Fibroblast of the aortic adventitia (primary cell): ENCODE measurements at places on chromosomes 7 and 10. TPM values are rescaled to one million over a fixed set of nuclear protein-coding genes. Genes with fewer than 3 reads are reported as not detected.
A peak's percentile ranks its signal among the peaks of the same experiment; 100 is the strongest.

DNA sequence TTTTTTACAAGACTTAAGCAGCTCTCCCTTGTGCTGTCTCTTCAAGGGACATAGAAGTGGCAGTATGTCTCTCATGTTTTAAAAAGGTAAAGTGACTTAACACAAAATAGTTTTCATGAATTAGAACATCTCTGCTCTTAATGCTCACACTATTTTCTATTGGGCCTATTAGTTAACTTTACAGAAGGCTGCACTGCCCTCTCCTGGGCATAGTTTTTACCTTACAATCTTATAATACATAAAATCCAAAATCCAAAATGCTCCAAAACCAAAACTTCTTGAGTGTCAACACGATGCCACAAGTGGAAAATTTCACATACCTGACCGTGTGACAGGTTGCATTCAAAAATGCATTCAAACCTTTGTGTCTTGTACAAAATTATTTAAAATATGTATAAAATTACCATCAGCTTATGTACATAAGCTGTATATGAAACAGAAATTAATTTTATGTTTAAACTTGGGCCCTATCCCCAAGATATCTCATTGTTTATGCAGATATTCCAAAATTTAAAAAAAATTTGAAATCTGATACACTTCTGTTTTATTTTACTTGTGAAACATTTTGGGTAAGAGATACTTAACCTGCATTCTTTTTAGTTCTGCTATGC is 25.8 kb downstream of the TES start:
- DNase-seq: peak; percentile 83

- no peak for DNase-seq
These were observed 41.8 kb upstream of the COL1A2 start for GRCh38 chr7:94352887-94353286.

The NPSR1 gene
- total RNA-seq: not detected in 2 replicates

The PAX4 gene
- total RNA-seq: not detected in 2 replicates

DNA sequence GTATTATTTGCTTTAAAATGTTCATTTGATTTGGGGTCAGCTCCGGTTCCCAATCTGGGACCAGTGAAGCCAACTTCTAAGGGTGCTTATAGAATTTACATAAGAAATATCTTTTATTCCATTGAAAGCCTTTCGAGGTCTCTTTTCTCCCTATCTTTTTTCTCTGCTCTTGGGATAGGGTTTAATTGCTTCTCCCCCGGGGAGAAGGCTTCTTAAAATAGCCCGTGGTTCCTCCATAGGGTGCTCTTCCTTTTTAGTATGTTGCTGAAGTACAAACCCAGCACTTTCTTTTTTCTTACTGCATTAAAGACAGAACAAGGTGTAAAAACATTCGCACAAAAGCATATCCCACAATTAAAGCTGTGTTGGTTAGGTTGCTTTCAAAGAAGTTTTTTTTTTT is 107.5 kb downstream of the POU6F2 start:
- no peak for DNase-seq

- DNase-seq: no peak
These were observed 95.2 kb downstream of the WDR37 start for GRCh38 chr10:1151076-1152033.

The HIBADH gene
- total RNA-seq: 58.1 and 126 TPM in 2 replicates

The TRIM74 gene
- total RNA-seq: not detected in 2 replicates

The FAM25C gene
- not detected in 2 replicates for total RNA-seq

DNA sequence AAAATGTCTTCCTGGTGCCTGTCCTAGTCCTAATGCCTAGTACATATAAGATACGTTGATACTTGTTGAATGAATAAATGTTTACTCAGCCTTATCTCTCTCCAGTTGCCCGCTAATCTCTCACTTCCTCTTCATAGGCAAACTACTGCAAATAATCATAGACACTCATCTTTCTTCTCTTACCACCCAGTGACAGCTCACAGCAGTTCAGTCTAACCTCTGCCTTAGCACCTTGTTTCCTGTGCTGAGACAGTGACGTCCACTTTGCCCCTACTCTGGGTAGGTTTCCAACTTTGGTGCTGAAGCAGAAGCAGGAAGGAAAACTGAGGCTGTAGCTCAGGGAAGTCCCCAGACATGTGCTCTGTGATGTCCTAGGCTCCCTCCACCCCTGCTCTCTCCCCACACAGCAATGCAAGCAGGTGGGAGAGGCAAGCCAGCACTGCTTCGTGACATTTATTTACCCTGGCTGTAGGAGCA is 45.5 kb upstream of the RHOBTB1 start:
- DNase-seq: no peak

- DNase-seq: peak; percentile 93
These were observed 171.4 kb downstream of the ST7 start for GRCh38 chr7:117124591-117125220.

The STEAP2 gene
- total RNA-seq: 16.0 and 28.4 TPM in 2 replicates

DNA sequence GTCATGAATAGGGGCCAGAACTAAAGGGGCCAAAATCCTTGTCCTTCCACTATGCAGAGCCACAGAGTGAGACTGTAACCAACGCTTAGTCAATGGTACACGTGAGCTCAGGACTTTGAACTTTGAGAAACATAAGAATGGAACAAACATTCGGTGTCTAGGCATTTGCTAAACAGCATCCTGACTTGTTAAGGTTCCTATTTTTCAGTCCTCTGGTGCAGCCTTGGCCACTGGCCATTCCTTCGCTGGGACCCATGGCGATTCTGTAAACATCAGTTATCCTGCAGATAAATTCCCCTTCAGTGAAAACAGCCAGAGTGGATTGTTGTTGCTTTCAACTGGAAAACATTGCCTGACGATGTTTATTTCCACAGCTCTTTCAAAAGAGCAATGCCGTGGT is 266.8 kb downstream of the SORCS1 start:
- DNase-seq: no peak

The FAM131B gene
- 3.2 and 4.0 TPM in 2 replicates for total RNA-seq

DNA sequence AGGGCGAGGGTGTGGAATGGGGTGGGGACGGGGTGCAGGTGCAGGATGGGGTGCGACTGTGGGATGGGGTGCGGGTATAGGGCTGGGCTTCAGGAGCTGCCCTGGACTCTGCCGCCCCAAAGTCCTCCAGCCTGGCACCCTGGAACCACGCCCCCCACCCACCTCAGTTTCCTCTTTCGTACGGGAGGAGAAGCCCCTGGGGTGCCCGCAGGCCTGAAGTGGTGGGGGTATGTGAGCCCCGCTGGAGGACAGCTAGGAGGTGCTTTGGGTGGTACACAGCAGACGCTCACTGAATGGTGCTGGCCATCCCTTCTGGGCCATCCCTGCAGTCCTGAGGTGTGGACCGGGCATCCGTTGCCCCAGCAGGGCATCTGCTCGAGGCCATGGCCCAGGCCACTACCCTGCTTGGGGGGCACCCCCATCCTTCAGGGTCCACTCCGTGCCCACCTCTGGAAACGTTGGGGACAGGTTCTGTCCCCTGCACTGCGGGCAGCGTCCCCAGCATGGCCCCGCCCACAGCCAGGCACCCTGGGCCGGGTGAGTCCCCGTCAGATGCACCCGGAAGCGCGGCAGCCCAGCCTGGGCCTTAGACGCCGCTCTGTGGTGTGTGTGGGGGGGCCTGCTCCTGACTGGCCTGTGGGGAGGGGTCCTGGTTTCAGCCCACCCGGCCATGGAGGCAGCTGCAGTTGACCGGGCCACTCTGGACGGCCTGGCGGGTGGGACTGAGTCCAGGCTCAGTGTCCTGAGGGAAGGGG is 41.6 kb downstream of the UNCX start:
- DNase-seq: no peak

The ZNF438 gene
- 2.9 and 8.0 TPM in 2 replicates for total RNA-seq

DNA sequence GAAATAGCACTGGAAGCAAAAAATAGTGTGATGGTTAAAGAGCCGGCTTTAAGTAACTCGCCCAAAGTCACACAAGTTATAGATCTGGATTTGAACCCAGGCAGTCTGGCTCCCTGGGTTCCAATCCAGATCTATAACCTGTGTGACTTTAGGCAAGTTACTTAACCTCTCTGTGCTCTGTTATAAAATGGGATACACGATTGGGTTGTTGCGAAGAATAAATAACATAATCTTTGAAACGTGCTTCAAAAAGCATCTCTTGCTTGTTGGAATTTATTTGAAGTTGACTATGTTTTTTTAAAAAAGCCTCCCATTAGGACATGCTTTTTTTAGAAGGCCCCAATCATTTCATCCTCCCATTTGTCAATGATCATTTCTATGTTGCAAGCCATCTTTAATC is 3.5 kb upstream of the LCOR start:
- DNase-seq: no peak

DNA sequence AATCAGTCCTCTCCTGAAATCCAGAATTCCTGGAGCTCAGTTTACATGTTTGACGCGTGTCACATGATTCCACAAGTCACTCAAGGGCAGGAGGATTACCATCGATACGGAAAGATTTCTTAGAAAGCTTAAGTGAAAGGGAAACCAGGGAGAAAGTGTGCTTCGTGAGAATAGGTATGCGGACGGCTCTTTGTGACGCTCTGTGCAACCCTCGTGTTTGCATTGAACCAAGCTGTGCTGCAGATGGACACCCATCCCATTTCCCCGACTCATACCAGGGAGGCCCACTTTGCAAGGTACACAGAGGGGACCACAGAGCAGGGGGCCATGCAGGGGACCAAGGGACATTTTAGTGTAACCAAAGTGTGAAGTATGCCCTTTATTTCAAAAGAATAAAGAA is 43.2 kb downstream of the IKZF1 start:
- no peak for DNase-seq

DNA sequence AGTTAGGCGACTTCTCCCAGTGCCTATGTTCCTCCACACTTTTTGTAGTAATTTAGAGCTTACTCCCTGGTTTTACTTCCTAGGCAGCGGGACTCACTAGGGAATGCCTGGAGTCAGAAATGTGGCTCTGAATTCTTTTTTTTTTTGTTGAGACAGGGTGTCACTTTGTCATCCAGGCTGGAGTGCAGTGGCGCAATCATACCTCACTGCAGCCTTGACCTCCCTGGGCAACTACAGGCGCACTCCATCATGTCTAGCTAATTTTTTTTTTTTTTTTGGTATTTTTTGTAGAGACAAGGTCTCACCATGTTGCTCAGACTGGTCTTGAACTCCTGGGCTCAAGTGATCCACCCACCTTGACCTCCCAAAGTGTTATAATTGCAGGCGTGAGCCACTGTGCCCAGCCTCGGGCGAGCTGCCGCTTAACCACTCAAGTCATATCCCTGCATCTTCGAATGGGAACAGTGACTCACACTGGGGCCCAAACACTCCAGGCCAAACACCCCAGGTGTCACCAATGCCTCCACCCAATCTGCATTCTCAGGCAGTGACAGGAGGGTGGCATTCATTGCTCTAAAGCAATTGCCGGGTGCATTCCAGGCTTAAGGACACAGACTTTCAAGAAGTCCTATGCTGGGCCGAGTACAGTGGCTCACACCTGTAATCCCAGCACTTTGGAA is 19.6 kb downstream of the RGS10 start:
- DNase-seq: no peak

The NEURL1 gene
- total RNA-seq: 0.27 TPM in 1 of 2 replicates, not detected in the other

DNA sequence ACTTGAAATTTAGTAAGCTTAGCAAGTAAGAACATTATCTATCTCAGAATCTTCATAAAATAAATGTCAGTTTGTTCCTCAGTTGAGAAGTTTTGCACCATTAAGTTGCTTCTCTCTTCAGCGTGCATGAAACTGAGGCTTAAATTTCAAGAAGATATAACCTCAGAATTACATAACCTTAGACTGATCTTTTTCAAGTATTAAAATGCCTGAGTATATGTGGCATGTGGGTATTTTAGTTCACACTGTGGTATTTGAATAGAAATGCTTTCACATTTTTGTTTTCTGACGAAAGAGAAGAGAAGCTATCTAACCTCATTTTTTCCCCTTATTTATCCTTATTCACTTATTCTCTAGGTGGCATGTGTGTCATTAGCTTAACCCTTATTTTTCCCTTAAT is 104.1 kb downstream of the PHF14 start:
- no peak for DNase-seq

GRCh38 chr10:32298075-32298812 is 48.7 kb downstream of the EPC1 start:
- peak; percentile 71 for DNase-seq

DNA sequence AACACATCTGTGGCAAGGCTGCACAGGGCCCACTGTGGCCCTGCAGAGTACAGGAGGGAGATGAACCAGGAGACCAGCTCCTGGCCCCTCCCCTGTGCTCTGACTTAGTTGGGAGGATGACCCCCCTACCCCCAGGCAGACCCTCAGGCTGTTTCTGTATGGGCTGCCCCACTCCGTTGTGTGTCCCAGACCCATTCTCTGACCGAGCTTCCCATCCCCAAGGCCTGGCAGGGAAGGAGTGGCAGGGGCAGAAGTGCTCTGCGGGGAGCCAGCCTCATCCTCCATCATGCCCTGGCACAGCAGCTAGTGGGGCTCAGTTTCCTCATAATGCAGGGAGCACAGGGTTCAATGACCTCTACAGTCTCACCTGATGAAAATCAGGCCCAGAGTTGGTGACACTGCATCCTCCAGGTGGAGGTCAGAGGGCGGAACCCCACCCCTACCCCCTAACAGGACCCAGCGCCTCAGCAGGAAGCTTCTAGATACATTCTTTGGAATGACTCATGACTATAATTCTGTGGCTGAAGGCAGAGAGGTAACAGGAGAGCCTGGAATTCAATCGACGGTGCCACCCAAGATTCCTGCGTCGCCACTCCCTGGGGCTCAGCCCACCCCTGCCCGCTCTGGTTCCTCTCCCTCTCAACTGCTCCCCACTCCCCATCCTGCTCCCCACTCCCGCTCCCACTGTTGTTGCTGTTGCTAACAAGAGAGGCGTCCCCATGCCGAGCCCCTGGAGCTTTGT is 18.2 kb downstream of the PODXL start:
- DNase-seq: no peak

DNA sequence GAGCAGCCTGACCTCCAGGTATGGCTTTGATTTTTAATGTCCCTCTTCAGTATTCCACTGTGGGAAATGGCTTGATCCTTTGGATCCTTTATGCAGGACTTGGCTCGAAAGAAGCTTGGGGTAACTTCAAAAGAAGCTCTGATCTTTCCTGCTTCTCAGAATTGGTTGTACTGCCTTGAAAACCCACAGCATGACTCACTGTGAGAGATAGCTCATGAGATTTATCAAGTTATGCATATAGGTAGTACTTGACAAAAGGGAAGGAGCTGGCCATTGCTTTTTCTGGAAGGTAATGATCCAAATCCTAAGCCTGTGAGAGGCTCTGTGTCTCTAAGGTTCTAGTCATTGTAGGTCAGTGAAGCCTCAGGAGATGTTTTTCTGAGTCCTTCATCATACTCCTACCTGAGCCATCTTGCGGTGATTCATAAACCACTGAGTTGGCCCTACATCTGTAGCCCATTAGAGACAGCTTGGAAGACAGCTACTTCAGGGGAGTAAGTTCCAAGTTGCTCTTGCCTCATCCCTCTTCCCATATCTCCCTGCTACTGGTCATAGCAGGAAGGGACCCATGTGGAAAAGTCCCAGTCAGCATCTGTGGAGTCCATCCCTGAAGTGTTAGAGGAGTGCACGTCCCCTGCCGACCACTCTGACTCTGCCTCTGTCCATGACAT is 36.7 kb upstream of the NFKB2 start:
- peak; percentile 20 for DNase-seq
